ENCODE measurements at places on chromosomes 7 and 10.

- peak; percentile 28 for DNase-seq
Observed at GRCh38 chr10:120456626-120457430, at the start of gene PLPP4. Gene PLPP4 (plus strand): TSS chr10:120457227. CDS start chr10:120457306, 79 bp downstream.

- peak; percentile 36 for DNase-seq
Observed at GRCh38 chr10:88120599-88121333, 257.3 kb downstream of the PTEN start.

DNA sequence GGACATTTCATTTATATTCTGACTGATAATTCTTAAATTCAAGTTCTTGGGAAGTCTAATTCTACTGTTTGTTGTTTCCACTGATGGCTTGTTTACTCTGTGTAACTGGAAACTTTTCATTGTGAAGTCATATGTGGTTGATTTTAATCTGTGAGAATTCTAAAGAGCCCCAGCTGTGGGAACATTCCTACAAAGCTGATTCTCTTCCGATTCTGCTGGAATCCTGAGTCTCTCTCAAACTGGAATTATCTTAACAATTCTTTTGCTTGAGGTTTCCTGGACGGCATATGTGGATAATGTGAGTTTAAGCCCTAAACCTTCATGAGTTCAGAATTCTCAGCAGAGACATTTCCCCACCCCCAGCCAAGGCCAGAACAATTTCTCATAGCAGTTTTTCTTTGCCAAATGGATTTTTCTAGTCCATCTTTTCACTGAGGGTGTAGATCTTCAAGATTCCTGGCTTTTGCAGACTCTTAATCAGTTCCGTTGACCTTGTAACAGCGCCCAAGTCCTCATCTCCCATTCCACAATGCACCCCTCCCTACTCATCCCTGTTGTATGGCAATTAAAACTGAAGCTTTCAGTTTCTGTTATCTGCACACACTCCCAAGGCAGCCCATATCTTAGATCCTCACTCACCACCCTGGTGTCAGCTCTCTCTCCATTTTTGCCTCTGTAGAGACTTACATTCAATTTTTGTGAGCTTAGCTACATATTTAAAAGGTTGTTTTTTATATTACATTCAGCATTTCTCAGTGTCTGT is 37.6 kb downstream of the GRM8 start:
- DNase-seq: no peak

DNA sequence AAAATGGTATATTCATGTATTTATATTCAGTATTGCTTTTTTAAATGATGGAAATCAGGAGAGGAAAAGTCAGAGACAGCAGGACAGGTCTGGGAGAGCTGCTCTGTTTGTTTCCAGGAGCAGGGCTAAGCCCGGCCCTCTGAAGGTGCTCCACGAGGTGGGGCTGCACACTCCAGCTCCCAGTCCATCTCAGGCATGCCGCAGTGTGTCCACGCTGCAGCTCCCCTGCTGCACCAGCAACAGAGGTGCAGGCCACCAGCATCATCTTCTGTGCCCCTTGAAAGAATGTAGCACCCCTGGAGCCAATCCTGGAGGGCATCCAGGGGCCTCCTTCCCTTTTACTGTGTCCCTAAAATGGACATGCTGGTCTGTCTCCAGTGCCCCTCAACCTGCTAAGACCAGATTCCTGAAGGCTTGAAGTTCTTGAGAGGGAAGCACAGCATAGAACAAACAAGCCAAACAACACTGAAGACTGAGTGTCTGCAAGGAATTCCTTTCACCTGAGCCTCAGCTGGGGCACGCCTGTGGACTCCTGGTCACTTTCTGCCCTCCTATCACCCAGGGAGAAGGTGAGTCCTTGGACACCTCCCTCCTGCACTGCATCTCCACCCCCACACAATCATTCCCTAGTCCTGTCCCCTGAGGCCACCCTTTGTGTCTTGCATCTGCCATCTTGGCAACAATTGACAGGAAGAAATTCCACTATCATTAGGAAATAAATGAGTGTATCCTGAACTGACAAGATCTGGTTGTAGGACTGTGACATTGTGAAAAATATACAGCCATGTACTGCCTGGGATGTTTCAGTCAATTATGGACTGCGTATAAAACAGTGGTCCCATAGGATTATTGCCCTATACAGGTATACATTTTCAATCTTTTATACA is 100.5 kb downstream of the CXCL12 start:
- no peak for DNase-seq

GRCh38 chr10:3495281-3495680 is 289.7 kb downstream of the KLF6 start:
- no peak for DNase-seq

- no peak for DNase-seq
Observed at GRCh38 chr7:50473531-50473930, 23.4 kb upstream of the FIGNL1 start.

GRCh38 chr10:36538953-36539586 is 586.3 kb upstream of the ANKRD30A start:
- peak; percentile 84 for DNase-seq

GRCh38 chr10:72323771-72324191 is 30.9 kb downstream of the DNAJB12 start:
- peak; percentile 74 for DNase-seq

DNA sequence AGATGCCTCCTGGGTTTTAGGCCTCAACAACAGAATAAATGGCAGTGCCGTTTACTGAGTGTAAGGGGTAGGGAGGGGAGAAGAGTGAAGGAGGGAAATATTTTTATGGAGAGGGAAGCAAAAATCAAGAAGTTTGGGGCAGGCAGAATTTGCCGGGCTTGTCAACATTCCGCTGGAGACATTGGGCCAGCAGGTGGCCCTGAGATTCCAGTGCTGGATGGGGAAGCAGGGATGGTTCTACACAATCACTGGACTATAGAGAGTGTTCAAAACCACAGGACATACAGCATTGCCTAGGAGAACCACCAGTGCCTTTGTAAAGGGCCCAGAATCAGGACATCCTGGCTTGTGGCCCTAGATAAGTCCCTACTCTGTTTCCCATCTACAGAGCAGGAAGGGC is 598.6 kb upstream of the MGMT start:
- DNase-seq: no peak

GRCh38 chr10:87660484-87661133 is 931 bp downstream of the PAPSS2 start:
- no peak for DNase-seq

GRCh38 chr10:119339109-119339508 is 131.7 kb downstream of the GRK5 start:
- DNase-seq: no peak

- DNase-seq: no peak
Observed at GRCh38 chr10:75938380-75939122, 507.1 kb downstream of the LRMDA start.

DNA sequence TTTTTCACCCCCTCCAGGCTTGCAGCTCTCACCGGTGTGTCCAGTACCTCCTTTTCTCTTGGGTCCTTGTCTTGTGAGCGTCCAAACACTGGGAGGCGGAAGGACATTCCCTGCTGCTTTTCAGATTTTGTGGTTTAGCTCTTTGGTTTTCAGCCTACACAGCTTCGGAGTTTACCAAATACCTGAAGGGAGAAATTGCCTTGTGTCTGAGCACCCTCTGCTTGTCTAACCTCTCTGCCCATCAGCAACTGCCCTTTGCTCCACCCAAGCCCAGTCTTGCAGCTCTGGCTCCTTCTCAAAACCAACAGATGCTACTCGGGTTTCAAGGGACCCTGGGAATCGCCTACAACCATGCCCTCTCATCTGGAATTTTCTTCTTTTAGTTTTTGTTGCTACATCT is 519.1 kb upstream of the IGFBP3 start:
- no peak for DNase-seq

- no peak for DNase-seq
Observed at GRCh38 chr10:59244871-59245270, 68.4 kb downstream of the PHYHIPL start.

DNA sequence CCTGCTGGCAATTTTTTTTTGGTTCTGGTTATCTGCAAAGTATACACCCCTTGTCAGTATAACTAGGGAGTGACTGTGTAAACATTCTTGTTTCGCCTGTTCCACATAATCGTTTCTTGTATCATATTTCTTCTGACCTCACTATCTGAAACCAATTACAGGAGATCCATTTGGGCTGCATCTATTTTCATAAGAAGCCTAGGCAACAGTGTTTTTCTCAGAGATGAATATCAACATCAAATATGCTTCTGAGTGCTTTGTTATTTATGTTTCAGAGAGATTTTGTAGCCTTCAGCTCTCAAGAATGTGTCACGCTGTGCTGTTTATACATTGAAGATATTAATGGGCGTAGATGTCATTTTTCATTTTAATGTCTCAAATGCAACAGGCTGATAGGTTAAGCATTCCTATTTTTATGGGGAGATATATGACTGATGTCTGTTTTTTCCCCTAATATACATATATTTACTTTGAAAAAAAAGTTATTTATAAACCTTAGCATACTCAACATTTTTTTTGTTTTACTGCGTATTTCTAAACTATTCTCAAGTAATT is 115.5 kb downstream of the FOXP2 start:
- no peak for DNase-seq

DNA sequence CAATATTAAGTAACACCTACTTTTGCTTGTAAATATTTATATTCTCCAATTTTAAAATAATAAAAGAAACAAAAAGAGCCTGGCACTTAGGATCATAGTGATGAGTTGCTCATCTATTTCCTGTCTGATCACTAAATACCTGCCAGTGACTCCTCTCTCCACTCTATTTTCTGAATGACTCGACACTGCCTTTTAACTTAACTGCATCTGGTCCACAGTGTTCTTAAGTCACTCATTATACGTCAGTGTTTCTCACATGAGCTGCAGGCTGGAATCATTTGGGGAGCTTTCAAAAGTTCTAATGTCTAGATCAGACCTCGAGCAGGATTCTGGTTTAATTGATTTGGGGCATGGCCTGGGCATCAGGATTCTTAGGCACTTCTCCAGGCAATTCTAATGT is 78.0 kb upstream of the AGBL3 start:
- DNase-seq: no peak

GRCh38 chr7:121591926-121592325 is 195.8 kb upstream of the FAM3C start:
- no peak for DNase-seq

- no peak for DNase-seq
Observed at GRCh38 chr7:134907639-134908038, 78.7 kb upstream of the AGBL3 start.

GRCh38 chr7:29539471-29539870 is 24.2 kb upstream of the PRR15 start:
- no peak for DNase-seq

DNA sequence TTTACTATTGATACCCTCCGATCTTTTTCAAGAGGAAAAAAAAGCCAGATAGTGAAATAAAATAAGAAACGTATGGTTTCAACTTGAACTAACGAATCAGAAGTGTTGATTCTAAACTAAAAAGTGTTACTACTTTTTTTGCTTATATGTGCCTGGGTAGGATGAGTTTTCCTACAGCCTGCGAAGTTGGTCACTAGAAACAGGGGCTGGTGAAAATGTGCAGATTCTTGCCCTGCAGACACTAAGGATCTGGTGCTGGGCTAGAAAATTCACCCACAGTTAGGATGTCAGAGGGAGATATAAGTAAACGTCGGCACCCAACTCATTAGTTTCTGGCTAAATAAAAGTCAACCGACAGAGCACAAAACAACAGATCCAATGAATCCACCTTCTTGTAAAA is 298.7 kb upstream of the NFE2L3 start:
- no peak for DNase-seq

DNA sequence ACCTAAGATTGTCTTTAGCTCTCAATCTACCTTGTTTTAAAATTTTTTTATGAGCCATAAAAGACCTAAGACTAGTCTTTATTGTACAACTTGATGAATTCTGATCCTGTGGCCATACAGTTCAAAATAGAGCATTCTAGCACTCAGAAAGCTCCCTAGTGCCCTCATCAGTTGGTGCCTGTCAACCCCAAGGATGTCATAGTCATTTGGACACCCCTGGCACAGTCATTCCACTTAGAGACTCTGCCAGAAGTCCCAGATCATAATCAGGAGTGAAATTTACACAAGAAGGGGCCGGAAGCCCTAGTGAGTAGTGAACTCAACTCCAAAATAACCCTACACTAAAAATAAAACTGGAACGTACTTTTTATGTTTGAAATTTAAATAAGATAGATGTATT is 80.0 kb upstream of the INSIG1 start:
- DNase-seq: no peak

DNA sequence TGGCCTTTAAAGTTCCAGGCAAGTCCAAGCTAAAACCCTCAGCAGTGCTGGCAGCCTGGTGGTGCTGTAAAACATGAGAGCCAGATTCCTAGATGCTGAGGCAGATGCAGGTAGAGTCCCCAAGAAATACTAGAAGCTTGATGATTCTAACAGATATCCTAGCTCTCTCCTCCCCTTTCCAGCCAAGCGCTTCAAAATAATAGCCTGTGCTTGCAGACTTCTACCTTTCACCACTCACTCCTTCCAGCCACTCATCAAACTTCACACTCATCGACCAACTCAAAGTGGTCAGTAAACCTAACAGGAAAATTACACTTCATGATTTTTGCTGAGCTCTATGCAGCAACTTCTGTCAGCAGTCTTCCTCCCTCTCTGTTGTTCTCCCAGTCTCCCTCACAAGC is 50.2 kb downstream of the LMBR1 start:
- DNase-seq: no peak

DNA sequence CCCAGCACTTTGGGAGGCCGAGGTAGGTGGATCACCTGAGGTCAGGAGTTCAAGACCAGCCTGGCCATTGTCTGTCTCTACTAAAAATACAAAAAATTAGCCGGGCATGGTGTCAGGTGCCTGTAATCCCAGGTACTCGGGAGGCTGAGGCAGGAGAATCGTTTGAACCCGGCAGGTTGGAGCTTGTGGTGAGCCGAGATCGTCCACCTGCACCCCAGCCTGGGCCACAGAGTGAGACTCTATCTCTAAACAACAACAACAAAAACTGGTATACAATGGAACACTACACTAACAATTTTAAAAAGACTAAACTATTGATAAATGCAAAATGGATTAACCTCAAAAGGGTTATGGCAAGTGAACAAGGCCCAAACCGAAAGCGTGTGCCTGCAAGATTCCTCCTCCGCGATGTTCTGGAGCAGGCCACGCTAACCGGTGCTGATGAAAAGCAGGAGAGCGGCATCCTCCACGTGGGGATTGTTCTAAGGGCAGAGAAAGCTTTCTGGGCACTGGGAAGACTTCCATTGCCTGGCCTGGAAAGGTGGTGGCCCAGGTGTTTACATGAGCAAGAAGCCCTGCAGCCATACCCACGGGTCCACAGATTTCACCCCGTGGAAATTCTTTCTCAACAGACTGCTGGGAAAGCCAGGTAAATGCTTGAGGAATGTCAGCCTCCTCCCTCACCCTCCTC is 53.8 kb downstream of the PDGFA start:
- DNase-seq: no peak

- peak; percentile 83 for DNase-seq
Observed at GRCh38 chr7:24836084-24836483, 78.8 kb upstream of the GSDME start.

- peak; percentile 63 for DNase-seq
Observed at GRCh38 chr7:6026011-6026819, 5.0 kb upstream of the ANKRD61 start.
